ENCODE measurements at places on chromosomes 12 and 14.

- no peak for DNase-seq
Observed at GRCh38 chr12:5535541-5535940, 103.6 kb downstream of the NTF3 start.

DNA sequence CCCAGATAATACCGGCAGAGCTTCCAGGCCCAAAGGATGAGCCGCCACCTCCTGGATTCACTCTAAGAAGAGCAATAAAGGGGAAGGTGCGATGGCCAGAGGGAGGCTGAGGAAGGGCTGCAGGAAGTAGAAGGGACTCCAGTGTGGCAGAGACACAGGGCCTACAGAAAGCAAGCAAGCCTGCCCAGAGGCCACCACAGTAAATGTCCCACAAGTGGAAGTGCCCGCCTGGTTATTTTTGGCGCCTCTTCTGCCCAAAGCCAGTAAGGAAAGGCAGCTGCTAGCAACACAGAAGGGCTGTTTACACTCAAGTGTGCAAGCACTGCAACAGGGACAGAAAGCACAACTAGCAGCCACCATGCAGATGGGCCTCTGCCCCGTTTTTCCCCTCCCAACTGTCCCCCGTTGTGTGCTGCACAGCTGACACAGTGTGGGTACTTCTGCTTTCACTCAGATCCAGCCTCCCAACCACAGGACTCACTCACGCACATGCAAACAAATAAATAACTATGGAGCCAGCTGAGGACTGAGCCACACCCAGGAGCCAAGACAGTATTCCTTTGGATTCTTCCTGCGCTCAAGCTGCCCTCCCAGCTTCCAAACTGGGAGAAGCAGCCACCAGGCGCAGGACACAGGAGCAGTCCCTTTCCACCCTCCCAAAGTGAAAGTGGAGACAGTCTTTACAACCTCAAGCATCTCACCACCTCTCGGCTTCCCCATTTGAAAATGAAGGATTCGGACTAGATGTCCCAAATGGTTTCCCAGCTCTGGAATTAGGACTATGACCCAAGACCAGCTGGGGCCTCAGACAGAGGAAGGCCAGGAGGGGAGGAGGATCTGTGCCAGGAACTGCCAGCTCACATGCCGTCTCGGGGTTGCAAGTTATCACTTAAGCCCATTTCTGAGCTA, 40.0 kb upstream of the PNMA1 start:
- peak; percentile 63 for DNase-seq

DNA sequence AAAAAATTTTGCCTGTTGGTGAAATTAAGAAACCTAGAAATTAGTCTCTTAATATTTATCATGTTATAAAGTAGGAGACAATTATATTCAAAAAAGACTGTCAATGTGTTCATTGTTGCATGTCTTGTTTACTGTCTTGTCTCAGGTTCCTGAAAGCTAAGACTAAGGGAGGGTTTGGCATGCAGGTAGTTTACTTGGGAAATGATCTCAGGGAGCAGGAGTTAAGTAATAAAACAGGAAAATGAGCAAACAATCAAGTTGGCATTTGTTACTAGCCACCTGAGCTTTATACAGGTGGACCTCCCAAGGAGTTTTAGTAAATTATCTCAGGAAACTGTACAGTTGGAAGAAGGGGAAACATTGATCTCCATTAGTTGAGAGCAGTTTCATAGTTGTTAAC, 188.0 kb upstream of the MDGA2 start:
- DNase-seq = no peak

GRCh38 chr12:68844318-68844745, 36.4 kb downstream of the MDM2 start:
- no peak for DNase-seq

DNA sequence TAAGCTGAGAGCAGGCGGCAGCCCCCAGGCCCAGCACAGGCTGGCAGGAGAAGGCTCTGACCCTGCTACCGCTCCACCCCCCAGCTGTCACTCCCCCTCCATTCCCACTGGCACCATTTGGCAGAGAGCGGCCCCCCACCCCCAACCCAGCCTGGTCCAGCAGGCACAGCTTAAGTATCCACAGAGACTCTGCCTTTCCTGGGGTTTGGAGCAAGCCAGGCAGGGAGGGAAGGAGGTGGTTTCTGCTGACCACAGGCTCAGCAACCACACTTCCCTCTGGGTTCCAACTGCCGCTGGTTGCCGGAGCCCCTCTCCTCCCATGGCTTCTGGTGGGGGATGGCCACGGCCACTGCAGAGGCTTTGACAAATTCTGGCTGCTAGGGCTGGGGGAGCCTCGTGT, 30.5 kb upstream of the CCND2 start:
- DNase-seq = no peak

DNA sequence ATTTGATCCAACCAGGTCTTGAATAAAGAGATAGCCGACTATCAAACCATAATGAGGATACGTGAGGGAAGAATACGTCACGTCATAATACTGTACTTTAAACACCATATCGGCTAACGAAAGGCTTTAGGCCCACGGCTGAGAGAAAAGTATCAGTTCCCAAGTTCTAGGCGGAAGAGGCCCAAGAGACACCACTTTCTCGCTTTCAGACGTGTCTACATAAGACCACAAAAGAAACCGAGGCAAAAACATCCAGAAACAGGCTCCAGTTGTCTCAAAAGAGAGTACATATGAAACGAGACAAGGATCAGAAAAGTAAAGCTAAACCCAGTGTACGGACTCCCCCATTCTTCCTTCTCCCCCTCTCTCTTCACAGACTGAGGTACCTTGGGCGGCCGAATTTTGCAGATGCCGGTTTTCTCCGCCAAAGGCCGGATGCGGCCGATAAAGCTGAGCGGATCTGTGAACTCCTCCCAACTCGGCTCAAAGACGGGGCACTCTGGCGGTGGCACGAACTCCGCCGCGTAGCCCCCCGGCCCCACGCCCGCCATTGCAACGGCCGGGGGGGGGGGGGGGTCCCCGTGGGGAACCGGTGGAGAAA, 479 bp downstream of the KDM5A start:
- peak; percentile 62 for DNase-seq

- no peak for DNase-seq
Observed at GRCh38 chr14:78566859-78567172, 396.6 kb downstream of the NRXN3 start.

DNA sequence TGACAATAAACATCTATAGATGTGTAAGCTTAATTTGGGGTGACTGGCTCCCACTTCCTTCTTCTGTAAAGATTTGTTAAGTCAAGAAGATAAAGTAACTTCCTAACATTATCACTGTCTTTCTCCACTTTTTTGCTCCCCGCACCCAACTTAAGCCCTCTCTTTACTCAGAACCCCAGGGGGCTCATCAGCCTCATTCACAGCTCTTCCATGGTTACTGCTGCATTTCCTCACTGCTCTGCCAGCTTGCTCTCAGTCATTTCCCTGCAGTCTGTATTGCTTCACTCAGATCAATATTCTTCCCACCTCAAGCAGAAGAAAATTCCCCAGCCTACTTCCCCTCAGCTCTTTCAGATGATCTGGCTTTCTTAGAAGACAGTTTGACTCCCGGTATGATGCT, 102.0 kb downstream of the PIK3C2G start:
- no peak for DNase-seq
